ENCODE measurements at places on chromosomes 3 and 15.

- DNase-seq = no peak
Observed at GRCh38 chr3:136207489-136208115, 11.5 kb upstream of the MSL2 start.

- DNase-seq = no peak
Observed at GRCh38 chr3:82143661-82144412, 382.4 kb upstream of the GBE1 start.

GRCh38 chr3:183299976-183300375 lies 46.9 kb downstream of the B3GNT5 start:
- no peak for DNase-seq

- DNase-seq = no peak
Observed at GRCh38 chr3:79012946-79013362, 754.8 kb downstream of the ROBO1 start.

DNA sequence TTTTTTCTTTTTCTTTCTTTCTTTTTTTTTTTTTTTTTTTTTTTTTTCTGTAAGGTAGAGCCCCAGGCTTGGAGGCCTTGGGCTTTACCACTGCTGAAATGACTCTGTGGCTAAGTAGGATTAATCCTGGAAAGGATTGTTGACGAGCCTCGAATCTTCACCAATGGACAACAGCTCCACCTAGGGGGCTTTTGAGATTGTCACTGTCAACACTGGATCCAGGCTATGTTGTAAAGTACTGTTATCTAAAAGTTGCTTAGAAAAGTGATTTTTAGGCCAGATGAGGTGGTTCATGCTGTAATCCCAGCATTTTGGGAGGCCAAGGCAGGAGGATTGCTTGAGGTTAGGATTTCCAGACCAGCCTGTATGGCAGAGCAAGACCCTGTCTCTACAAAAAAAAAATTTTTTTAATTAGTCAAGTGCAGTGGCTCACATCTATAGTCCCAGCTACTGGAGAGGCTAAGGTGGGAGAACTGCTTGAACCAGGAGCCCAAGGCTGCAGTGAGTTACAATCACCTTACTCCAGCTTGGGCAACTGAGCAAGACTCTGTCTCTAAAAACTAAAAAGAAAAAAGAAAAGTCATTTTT lies 41.6 kb downstream of the KLHL18 start:
- peak; percentile 42 for DNase-seq

- peak; percentile 54 for DNase-seq
Observed at GRCh38 chr15:99755692-99756409, 22.6 kb upstream of the LYSMD4 start.

Data from Panc1 (cell line).